NCI-H460 (cell line): ENCODE measurements at places on chromosomes 16 and 17.

GRCh38 chr16:88904676-88905365 is 38.4 kb upstream of the PABPN1L start:
- DNase-seq = no peak

DNA sequence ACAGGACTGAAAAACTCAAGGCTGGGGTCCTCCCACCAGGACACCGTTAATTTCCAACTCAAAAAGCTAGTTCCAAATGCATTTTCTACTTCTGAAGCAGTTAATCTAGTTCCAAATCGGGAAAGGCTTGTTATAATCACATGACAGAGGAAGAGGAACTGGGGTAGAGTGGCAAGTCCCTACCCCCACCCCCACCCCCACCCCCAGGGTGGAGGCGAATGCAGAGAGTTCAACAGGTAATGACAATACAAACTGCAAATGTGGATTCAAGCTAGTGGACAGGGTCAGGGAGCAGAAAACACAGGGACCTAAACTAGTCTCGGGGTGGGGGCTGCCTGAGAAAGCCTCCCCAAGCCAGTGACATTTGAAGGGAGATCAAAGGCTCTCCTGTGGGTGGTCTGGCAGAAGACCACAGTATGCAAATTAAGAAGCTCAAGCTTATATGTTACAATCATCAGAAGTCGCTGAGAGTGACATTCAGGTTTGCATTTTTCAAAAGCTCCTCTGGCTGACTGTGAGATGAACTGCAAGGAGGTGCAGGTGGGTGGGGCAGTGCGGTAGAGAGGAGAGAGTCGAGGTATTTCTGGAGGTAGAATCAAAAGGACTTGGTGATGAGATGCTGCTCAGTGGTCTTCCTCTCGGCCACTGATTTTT is 56.4 kb upstream of the SLC25A19 start:
- no peak for DNase-seq

- DNase-seq = no peak
Measured at GRCh38 chr16:89924925-89925307, 1.8 kb downstream of the TUBB3 start.

GRCh38 chr17:70523426-70523825 is 354.1 kb downstream of the KCNJ2 start:
- DNase-seq = no peak

DNA sequence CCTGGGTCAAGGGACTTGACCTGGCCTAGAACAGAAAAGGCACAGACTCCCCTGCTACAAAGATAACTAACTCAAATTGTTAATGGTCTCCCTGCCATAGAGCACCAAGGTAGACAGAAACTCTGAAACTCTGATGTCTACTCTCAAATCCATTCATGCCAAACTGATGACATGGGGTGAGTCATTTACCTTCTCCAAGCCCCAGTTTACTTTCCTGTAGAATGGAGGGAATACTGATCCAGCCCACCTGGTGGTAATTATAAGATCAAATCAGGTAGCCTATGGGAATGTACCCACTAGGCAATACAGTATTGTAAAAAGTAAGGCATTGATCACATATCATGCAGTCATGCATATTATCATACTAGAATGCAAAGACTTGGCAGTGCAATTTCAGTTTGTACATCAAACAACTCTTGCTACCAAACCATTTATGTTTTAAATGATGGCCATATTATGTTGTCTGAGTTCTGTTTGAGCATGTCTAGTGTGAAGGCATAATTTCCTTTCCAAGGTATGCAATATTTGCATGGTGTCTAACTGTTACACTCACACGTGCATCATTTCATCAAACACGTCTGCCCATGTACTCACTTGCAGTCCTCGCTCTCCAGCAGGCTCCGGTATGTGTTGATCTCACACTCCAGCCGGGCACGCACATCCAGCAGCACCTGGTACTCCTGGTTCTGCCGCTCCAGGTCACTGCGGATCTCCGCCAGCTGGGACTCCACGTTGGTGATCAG is 3.0 kb downstream of the KRT31 start:
- DNase-seq = no peak
